ENCODE measurements at places on chromosomes 7 and 10.

DNA sequence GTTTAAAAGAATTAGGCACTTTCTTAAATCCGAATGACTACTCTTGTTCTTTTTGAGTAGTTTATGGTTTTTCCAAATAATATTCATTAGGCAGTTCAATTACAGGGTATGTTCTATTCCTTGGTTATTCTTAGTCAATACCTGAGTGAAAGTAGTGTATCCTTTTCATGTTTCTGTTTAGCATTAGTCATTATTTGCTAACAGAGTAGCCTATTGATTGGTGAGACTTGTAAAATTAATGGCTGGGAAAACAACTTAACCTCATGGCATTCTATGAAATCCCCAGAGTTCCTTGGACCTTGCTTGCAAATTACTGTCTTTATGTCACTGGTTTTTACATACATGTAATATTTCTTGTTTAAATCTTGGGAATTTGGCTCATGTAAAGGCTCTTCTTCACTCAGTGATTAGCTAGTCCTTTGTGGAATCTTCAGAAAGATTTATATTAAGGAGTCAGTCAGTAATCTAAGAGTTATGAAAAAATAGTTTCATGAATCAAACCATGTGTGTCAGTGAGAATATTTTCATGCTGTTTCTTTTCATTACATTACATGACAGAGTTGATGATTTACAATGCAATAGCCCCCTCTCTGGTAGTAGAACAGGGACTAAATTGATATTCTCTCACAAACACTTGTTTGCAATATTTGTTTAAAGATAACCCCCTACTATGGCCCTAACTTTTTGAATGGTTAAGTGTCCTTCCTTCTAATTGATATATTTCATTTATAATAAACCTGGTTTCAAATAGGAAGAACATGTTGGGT lies 81.5 kb upstream of the LRRTM3 start:
- DNase-seq = no peak

- no peak for DNase-seq
These were observed 25.3 kb downstream of the XPNPEP1 start for GRCh38 chr10:109898007-109898406.

DNA sequence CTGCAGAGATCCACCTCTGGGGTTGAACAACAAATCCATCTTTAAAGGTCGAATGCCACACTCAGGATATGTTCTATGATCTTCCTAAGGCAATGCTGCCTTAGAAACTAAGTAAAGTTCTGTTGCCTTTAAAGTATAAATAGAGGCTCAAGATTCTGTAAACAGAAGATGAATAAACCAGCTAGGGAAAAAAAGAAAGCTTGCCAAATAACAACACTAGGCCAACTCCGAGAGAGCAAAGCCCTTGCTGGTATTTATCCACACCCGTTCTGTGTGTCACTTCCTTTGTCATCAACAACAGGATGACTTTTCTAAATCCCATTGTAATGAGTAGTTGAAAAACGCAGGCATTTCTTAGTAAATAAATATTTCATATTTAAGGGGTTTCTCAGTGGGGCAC lies 330.0 kb upstream of the GLI3 start:
- DNase-seq = no peak

- DNase-seq = no peak
These were observed 15.9 kb downstream of the FAM149B1 start for GRCh38 chr10:73183667-73184281.

GRCh38 chr10:30935078-30935477 lies 96.6 kb downstream of the ZNF438 start:
- no peak for DNase-seq

DNA sequence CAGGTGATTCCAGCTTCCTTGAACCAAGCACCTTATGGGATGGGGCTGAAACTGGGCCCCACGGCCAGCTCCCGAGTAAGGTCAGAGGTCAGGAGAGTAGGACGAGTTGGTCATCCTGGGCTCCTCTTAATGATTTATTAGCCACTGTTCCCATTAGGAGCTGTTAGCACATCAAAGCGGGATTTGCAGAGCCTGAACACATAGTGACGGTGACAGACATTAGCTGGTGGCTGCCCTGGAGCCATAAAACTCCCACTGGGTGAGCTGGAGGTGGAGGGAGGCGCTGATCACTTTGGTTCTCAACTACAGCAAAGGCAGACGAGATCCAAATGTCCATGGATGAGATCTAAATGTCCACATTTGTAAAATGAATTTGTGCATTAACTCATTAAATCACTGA lies 48.1 kb downstream of the COL13A1 start:
- DNase-seq = no peak

- no peak for DNase-seq
These were observed 30.5 kb downstream of the FZD1 start for GRCh38 chr7:91294639-91295220.

DNA sequence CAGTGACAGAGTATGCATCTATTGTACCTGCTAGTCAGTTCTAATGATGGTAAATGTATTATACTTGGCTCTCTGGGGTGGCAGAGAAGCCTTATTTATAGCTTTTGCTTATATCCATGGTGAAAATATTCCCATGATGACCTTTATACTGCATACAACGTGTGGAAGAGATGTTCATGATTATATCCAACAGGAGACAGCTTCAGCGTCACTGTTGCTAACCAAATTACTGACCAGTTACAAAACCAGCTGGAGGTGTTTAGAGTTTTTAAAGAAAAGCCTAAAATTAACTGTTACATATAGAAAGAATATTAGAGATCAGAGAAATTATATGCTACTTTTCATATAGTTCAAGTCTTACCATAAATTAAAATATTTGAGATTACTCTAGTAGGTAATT lies 280.8 kb downstream of the ETV1 start:
- DNase-seq = no peak

Data from CD4-positive, alpha-beta T cell treated with Interleukin-2 at 100 ng/mL for 4 hours (primary cell).